ENCODE measurements at places on chromosomes 5 and 9. TPM values are rescaled to one million over a fixed set of nuclear protein-coding genes. Genes with fewer than 3 reads are reported as not detected.

DNA sequence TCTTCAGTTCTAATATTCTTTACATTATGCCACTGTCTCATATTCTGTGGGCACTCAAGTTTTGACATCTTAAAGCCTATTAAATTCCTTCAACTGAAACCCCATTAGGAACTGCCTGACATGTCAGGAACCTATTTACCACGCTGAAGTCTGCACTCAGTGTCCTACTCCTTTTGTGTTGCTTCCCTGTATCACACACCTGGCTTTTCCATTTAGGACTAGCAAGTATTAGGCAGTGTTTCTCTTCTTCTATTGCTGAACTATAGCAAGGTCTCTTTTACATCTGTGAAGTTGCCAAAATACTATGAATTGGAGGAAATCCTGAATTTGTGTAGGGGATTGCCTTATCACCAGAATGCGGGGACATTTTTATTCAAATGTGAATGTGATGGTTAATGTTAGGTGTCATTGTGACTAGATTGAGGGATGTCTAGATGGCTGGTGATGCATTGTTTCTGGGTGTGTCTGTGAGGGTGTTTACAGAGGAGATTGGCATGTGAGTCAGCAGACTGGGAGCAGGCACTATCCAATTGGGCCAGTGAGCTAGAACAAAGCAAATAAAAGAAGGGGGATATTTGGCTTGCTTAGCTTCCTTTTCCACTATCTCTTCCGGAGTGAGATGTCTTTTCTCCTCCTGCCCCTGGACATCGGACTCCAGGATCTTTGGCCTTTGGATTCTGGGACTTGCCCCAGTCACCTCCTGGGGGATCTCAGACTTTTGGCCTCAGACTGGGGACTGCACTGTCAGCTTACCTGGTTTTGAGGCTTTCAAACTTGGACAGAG is 21.2 kb upstream of the VCAN start:
- H3K36me3 ChIP-seq = no peaks in the 10 kb centered on the region
- H3K27ac ChIP-seq = no peak overlapping the region
- peaks cover 11% of the 10 kb centered on the region for H3K4me1 ChIP-seq
- H3K27me3 ChIP-seq = no peaks in the 10 kb centered on the region
- no peak for DNase-seq
- H3K4me3 ChIP-seq = no peak overlapping the region

GRCh38 chr5:115209279-115209678 is 39.6 kb upstream of the TRIM36 start:
- H3K4me1 ChIP-seq = no peaks in the 10 kb centered on the region
- peaks cover 6% of the 10 kb centered on the region for H3K36me3 ChIP-seq
- no peak overlapping the region for H3K27ac ChIP-seq
- H3K4me3 ChIP-seq = no peak overlapping the region
- no peaks in the 10 kb centered on the region for H3K27me3 ChIP-seq
- DNase-seq = no peak

DNA sequence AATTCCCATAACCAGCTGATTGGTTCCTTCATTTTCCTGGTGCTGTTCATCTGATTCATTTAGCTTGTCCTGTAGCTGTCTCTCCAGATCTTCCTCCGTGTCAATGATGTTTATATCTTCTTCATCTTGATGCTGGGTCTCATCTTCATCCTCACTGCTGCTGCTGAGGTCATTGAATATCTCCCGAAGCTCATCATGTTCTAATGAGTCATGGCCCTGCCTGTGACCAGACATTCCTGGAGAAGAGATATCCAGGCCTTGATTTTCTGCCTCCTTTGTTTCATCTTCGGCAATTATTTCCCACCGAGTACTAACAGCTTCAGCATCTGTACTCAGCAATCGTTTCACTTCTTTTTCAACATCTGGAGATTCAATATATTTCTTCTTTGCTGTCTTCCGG is 1.4 kb downstream of the TAF7 start:
- no peaks in the 10 kb centered on the region for H3K27me3 ChIP-seq
- H3K4me1 ChIP-seq = peaks cover 3% of the 10 kb centered on the region
- H3K36me3 ChIP-seq = peaks cover 8% of the 10 kb centered on the region
- DNase-seq = no peak
- no peak overlapping the region for H3K4me3 ChIP-seq
- H3K27ac ChIP-seq = no peak overlapping the region

Gene SPATA31C1
- polyA plus RNA-seq = 0.18 TPM

GRCh38 chr5:446883-447263 is 3.9 kb downstream of the EXOC3 start:
- DNase-seq = no peak
- peaks cover 10% of the 10 kb centered on the region for H3K4me1 ChIP-seq
- H3K27me3 ChIP-seq = no peaks in the 10 kb centered on the region
- no peak overlapping the region for H3K4me3 ChIP-seq

DNA sequence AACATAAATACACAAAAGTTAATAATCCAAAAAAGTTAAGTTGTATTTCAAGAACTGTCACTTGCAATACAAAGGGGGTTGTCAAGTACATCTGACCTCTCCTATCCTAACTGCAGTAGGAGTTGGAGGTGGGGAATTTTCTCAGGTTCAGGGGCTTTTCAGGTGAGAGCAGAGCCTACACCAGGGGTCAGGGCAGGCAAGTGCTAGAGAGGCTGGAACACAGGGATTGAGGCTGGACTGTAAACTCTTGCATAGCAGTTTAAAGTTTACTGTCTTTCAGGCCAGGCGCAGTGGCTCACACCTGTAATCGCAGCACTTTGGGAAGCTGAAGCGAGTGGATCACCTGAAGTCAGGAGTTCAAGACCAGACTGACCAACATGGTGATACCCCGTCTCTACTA is 25.4 kb upstream of the RASGRF2 start:
- no peak overlapping the region for H3K27ac ChIP-seq
- no peaks in the 10 kb centered on the region for H3K27me3 ChIP-seq
- no peak overlapping the region for H3K4me3 ChIP-seq
- no peak for DNase-seq
- H3K4me1 ChIP-seq = no peaks in the 10 kb centered on the region

GRCh38 chr9:111983484-111983908 is 86.9 kb downstream of the UGCG start:
- H3K36me3 ChIP-seq = no peaks in the 10 kb centered on the region
- no peak overlapping the region for H3K27ac ChIP-seq
- peaks cover 13% of the 10 kb centered on the region for H3K4me1 ChIP-seq
- H3K4me3 ChIP-seq = no peak overlapping the region

Gene GPX3
- polyA plus RNA-seq = 34.3 TPM

DNA sequence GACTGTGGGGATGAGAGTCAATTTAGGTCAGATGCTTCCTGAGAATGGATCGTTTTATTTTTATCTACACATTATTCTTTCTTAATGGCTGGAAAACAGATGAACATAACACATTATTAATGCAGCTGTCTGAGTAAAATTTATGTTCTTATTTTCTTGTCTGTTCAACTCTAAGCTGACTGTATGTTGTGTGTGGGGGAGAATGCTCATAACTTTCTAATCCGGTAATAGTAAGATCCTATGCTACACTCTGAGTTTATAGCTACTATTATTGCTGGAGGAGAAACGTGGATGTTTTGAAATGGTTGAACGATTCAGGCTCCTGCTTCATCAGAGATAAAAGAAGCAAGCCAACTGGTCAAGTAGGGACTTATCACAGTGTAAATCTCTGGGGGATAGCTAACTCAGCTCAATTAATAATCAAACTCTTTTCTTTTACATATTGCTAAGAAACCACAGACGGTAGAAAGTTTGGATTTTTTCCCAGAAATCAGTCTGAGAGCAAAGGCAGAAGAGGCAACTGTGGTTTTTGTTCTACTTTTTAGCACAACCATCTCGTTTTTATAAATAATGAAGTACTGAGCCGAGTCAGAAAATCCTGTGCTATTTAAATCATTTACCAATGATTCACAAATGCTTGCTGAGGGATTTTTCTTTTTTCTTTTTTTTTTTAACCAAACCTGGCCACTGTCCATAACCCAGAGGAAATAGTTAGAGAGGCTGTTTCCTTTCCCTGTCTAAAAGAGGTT is 265.0 kb upstream of the FAM174A start:
- H3K4me3 ChIP-seq = no peak overlapping the region
- no peak overlapping the region for H3K27ac ChIP-seq
- no peaks in the 10 kb centered on the region for H3K27me3 ChIP-seq

- no peaks in the 10 kb centered on the region for H3K36me3 ChIP-seq
- no peak overlapping the region for H3K27ac ChIP-seq
- H3K27me3 ChIP-seq = no peaks in the 10 kb centered on the region
Measured at GRCh38 chr5:32339878-32340277, 27.1 kb upstream of the MTMR12 start.

Gene C1QTNF3
- polyA plus RNA-seq = 35.6 TPM

DNA sequence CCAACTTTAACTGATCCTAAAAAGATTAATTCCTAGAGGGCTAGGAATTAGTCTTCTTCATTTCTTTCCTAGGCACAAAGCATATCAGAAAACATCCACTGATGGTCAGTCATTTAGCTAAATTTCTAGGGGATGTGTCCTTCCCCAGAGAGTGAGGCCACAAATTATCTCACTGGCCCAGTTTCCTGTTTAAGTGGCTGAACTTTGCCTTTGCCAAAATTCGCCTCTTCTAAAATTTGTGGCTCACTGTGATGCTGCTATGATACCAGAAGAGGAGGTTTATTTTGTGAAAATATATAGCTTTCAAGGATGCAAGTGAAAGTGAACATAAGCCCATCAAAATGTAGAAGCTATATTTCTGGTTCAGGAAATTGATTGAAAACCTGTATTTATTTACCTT is 98.1 kb upstream of the FER start:
- no peaks in the 10 kb centered on the region for H3K36me3 ChIP-seq
- no peak for DNase-seq
- no peaks in the 10 kb centered on the region for H3K4me1 ChIP-seq
- H3K27me3 ChIP-seq = no peaks in the 10 kb centered on the region
- no peak overlapping the region for H3K27ac ChIP-seq

Gene WNT8A
- not detected for polyA plus RNA-seq

Gene GRIA1
- polyA plus RNA-seq = 0.93 TPM

DNA sequence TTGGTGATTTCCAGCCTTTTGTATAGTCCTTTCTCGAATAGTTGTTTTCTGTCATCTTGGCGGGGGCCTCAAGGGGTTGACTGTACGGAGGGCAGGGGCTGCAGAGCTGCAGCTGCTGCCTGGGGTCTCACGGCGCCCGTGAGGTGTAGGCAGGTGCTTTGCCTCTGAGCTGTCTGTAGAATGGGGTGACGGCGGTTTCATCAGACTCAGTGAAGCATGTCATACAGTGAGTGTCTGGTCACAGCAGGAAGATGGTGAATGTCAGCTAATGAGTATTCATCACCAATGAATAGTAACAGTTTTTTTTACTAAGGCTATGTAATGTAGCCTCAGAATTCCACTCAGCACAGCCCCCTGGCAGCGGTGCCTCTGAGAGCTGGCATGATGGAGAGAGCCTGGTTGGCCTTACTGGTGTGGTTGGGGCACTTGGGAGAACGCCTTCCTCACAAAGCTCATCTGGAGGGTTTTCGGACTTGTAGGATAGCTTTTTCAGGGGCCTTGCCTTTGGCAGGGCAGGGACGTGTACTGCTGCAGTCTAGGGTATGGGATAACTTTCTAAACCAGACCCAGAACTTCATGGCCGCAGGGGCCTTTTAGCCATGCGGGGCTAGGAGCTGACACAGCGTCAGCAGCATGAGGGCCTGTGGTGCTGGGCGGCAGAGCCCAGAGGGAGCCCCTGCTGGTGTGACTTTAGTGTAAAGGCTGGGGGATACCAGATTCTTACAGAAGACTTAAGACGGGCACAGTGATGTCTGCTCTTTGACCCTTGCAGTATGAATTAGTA is 15.0 kb downstream of the TENT4A start:
- peaks cover 21% of the 10 kb centered on the region for H3K4me1 ChIP-seq
- H3K36me3 ChIP-seq = peaks cover 24% of the 10 kb centered on the region
- no peak for DNase-seq
- H3K27me3 ChIP-seq = no peaks in the 10 kb centered on the region
- no peak overlapping the region for H3K27ac ChIP-seq

Gene NFIB
- polyA plus RNA-seq = 16.6 TPM

Gene NR5A1
- 0.09 TPM for polyA plus RNA-seq
